ENCODE measurements at places on chromosomes 2 and 18. TPM values are rescaled to one million over a fixed set of nuclear protein-coding genes. Genes with fewer than 3 reads are reported as not detected.
A peak's percentile ranks its signal among the peaks of the same experiment; 100 is the strongest.

The CCDC68 gene
- total RNA-seq, result not detected

The CLEC4F gene
- 0.15 TPM for total RNA-seq

The RFTN2 gene
- 0.05 TPM for total RNA-seq

The FAM237A gene
- total RNA-seq, result not detected

The GLI2 gene
- not detected for total RNA-seq

The MOGAT1 gene
- total RNA-seq, result not detected

The GPR35 gene
- 14.4 TPM for total RNA-seq

The C2orf66 gene
- total RNA-seq, result not detected

The SRD5A2 gene
- total RNA-seq, result not detected

The PSD4 gene
- 160 TPM for total RNA-seq

The AFF3 gene
- 6.5 TPM for total RNA-seq

The CFC1 gene
- not detected for total RNA-seq

The NR4A2 gene
- 213 TPM for total RNA-seq

The POTEJ gene
- not detected for total RNA-seq

The GNLY gene
- total RNA-seq, result 14.8 TPM

The CD207 gene
- not detected for total RNA-seq

The GREB1L gene
- total RNA-seq, result not detected

The CRACDL gene
- total RNA-seq, result 0.29 TPM

The FSIP2 gene
- total RNA-seq, result 0.57 TPM

DNA sequence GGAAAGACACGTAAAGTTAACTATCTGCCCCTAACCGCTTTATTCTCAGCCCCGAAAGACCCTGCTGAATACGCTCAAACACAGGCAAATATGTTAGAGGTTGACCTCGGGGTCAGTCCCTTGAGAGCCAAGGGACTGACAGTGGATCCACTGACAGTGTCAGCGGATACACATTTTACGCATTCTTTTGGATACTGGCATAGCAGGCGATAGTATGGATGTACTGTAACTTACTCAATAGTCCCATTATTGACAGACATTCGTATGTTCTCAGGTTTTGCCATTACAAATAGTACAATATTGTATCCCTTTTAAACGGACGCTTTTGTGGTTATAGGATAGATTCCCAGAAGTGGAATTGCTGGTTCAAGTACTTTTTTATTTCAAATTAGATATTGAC lies 13.4 kb downstream of the ATP6V1B1 start:
- no peak for DNase-seq

DNA sequence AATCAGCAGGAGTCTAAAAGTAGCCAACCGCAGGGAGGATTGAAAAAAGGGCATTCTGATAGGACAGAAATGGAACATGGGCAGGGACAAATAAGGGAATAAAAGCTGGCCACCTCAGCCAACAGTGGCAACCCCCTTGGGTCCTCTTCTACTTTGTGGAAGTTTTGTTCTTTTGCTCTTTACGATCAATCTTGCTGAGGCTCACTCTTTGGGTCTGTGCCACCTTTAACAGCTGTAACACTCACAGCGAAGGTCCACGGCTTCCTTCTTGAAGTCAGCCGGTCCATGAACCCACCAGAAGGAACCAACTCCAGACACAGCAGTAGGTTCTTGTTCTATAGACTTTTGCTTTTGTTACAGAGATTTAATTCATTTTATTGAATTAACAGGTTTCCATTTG lies 285.4 kb upstream of the CDH20 start:
- DNase-seq, result no peak

- DNase-seq, result no peak
Measured at GRCh38 chr2:152820048-152820447, 101.6 kb downstream of the ARL6IP6 start.

DNA sequence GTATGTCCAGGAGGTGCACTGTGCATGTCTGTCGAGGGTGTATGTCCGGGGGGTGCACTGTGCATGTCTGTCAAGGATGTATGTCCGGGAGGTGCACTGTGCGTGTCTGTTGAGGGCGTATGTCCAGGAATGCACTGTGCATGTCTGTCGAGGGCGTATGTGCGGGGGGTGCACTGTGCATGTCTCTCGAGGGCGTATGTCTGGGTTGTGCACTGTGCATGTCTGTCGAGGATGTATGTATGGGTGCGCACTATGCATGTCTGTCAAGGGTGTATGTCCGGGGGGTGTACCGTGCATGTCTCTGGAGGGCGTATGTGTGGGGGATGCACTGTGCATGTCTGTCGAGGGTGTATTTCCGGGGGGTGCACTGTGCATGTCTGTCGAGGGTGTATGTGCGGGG lies 249.3 kb upstream of the MYT1L start:
- DNase-seq, result no peak

DNA sequence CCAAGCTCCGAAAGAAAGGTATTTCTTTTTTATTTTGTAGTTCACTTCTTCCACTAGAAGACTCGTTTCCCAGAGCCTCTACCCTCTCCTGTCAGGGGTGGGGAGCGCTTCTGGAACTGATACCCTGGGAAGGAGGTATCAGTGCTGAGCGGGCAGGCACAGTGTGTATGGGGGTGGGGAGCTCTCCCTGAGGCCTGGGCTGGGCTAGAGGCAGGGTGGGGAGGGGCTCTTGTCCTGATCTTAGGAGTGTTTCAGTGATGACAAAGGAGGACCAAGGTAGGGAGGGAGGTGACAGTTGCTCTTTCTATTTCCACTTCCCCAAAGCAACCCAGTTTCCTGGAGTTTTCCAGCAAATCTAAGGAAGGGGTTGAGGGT lies 65.4 kb downstream of the ARHGAP25 start:
- DNase-seq, result no peak

- DNase-seq, result no peak
Measured at GRCh38 chr2:114546531-114546930, 104.1 kb downstream of the DPP10 start.

- DNase-seq, result no peak
Measured at GRCh38 chr18:53790786-53791185, 433.7 kb downstream of the MBD2 start.

GRCh38 chr18:41905786-41906527 lies 49.1 kb upstream of the PIK3C3 start:
- DNase-seq, result no peak

DNA sequence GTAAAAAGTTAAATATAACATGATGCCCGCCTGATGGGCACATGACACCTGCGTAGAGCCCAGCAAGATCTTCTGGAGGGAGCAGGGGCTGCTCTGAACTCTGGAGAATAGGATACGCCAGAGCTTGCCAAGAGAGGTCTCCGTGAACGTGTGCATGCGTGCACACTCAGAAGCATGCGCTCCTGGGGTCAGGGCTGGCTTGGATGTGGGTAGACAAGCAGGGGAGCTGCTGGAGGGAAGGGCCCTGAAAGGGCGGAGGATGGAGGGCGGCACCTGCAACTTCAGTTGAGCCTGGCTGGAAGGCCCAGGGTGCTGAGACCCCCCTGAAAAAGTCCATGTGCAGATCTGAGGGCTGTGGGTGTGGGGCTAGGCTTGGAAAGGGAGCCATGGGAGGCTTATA lies 828.4 kb upstream of the SALL3 start:
- DNase-seq, result no peak

- no peak for DNase-seq
Measured at GRCh38 chr18:63241317-63241712, 78.3 kb downstream of the BCL2 start.

DNA sequence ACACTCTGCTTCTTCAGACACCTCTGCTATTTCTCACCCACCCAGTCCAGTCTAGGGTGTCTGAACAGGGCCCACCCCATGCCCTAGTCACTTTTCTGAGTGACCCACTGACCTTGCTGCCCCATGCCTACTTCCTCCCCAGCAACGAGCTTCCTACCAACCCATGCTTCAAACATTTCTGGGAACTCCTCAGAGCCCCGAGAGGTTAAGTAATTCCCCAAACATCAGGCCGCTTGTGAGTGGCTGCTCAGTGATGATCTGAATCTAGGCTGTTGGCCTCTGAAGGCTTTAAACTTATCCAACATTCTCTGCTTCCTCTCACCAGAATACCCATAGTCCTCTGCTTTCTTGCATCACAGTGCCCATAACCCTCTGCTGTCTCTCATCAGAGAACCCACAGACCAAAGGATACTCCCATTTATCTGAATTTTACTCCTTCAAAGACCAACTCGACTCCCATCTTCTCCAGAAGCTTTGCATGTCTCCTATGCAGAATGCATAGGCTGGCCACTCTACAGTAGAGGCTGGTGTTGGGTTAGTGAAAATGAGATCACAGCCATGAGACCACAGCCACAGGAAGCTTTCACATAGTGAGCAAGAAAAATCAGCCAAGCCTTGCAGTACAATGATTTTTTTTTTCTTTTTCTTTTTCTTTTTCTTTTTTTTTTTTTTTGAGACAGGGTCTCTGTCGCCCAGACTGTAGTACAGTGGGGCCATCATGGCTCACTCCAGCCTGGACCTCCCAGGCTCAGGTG lies 309.5 kb upstream of the LYPD1 start:
- no peak for DNase-seq

GRCh38 chr2:7450188-7450832 lies 533.1 kb downstream of the RNF144A start:
- DNase-seq, result no peak

- DNase-seq, result no peak
Measured at GRCh38 chr2:121135168-121135853, 149.7 kb downstream of the TFCP2L1 start.

- no peak for DNase-seq
Measured at GRCh38 chr2:43030551-43031307, 195.7 kb downstream of the ZFP36L2 start.

DNA sequence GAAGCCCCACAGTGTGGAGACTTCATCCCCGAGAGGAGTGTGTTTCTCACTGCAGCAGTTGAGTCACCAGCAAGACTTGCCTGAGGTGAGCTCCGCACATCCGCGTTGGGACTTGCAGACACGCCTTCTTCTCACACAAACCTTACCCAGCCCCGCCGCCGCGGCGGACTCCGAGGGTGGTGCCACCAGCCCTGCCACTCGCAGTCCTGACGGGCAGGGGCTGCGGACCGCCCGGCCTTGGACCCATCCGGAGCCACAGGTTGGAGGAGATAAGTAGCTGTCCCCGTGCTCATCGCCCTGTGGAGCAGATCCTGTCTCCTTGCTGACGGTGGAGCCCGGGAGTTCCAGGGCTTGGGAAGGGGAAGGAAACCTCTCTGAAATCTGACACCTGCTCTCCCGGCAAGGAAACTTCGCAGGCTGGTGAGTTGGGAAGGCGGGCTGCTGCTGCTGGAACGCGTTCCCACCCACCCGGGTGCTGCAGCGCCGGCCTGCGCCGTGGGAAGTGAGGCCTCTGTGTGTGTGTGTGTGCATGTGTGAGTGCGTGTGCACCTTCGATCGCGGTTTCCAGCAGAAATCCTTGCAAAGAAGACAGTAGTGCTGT lies at the start of gene RAB27B:
TSS of gene RAB27B (plus strand) at position 197 of the 601 bp plus-strand sequence. CDS start 49,109 bp downstream, outside the sequence.
- DNase-seq, result peak; percentile 19

- no peak for DNase-seq
Measured at GRCh38 chr18:77042583-77042982, 90.0 kb downstream of the MBP start.

- DNase-seq, result no peak
Measured at GRCh38 chr2:97870396-97870843, 125.3 kb downstream of the TMEM131 start.

DNA sequence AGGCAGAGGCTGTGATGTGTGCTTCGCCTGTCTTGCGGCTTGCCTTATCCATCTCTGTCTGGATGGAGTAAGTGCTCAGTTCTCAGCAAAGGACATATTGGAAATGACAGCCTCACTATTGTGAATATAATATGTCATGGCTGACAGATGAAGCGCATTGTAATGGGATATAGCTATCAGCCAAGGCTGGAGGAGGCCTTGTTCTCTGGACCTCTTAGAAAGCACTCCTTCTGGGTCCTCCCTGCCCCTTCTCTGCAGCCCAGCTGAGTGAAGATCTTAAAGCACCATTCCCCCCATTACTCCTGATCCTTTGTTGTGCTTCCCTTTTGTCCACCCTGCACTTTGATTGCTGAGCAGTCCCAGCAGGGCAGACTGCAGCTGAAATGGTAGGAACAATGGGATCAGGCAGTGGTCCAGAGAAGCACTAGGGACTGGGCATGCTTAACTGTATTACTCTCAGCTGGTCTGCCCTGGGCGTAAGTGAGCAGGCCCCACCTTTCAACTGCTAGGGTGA lies 265.3 kb downstream of the SETBP1 start:
- DNase-seq, result no peak

DNA sequence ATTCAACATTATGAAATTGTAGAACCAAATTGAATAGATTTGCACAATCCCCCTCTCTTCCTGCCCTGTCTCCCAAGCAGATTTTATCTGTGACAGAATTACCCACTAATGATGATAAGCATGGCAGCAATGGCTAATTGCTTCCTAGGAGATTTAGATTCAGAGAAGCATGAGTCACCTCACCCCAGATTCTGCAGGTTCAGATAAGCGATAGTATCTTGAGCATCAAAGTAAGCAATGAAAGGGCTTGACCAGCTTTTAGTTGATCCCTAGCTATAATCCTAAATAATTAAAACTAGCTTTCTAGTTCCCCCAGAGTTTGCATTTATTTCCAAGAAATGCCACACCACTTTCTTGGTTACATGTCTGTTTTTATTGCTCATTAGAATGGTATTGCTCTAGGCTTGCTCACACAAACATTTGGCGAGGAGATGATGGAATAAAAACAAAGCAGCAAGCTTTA lies 204.3 kb downstream of the GULP1 start:
- no peak for DNase-seq

All from T-helper 17 cell (primary cell).